ENCODE measurements at places on chromosomes 2 and 18.

DNA sequence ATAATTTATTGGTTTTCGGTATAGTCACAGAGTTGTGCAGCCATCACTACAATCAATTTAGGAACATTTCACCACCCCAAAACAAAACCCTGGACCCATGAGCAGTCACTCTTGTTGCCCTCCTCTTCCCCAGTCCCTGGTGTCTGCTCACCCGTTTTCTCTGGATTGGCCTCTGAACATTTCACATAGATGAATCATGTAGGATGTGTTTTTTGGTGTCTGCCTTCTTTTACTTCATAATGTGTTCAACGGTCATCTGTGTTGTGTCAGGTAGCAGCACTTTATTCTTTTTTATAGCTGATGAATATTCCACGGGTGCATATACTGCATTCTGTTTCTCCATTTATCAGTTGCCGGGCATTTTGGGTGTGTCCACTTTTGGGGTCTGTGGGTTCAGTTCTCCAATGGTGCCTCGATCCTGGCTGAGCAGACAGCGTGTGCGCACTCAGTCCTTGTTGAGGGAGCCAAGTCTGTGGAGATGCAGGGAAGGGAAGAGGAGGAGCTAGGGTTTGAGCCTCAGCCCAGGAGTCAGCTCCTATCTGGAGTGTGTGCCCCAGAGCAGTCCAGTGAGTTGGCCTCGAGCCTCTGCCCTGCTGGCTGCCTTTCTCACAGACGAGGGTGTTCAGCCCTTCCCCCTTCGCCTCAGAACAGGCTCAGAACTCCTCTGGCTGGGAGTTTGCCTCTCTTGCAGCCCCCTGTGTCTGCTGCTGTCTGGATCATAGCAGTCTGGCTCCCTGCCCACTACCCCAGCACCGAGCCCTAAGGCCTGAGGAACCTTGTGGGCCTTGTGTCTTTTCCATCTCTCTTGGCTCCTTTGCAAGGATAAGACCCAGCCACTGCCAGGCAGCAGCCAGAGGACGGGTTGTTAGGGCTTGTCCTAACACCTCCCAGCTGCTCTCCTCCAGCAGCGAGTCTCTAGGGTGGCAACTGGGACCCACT, 18.0 kb downstream of the C2orf74 start:
- DNase-seq: no peak

- no peak for DNase-seq
Measured at GRCh38 chr2:126900646-126901319, 2.1 kb downstream of the TEX51 start.

DNA sequence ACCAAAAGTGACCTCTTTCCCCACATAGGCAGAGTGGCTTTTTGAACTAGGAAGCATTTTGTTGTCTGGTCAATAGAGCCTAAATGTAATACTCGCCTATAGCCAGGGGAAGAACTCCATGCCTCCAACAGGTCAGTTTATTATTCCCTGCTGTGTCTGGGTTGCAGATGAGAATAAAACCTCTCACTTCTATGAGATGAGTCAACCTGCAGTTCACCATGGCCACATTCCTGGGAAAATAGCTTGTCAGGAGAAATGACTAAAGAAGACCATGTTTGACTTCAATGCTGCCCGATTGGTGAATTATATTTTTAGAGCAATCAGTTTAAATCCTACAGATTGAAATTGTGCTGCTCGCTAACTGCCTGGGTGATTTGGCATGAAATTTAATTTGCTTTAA, 46.7 kb upstream of the LRRTM1 start:
- DNase-seq: no peak

DNA sequence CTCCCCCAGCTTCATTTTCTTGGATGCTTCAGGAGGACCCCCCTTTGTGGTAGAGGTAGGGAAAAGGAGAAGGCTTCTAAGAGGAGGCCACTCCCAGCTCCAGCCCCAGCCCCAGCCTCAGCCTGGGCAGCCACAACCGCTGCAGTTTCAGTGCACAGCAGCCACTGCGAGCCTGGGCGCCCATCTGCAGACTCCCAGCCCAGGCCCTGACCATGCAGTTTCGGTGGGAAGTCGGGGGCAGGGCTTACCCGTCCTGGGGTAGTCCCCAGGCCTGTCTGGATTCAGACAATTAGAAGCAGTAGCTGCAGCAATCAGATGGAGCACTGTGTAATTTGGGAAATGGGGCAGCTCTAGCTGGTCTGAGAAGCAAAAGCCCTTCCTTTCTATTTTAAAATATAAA, 28.6 kb downstream of the ITM2C start:
- DNase-seq: no peak

DNA sequence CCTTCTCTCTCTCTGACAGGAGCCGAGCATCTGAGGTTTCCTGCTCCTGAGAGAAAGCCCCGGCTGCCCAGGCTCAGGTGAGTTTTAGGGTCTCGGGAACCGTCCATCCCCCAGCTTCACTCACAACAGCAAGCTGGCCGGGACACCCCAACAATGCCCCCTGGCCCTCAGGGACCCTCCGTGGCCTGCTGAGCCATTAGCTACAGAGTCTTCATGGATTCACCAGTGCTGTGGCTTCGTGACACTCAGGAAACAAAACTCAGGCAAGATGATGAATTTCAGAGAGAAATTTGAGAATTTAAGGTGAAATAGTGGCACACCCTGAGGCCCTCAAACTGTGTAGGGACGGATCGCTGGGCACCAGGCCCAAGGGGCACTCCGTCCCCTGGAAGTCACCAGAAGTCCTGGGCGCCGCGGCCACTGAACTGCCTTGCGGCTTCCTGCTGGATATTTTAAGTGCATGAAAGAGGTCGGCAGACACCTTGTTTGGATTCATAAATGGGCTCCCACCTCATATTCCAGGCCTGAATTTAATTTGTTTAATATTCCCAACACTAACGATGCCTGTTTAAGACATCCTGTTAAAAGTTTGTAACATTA, 368.3 kb upstream of the SALL3 start:
- no peak for DNase-seq

DNA sequence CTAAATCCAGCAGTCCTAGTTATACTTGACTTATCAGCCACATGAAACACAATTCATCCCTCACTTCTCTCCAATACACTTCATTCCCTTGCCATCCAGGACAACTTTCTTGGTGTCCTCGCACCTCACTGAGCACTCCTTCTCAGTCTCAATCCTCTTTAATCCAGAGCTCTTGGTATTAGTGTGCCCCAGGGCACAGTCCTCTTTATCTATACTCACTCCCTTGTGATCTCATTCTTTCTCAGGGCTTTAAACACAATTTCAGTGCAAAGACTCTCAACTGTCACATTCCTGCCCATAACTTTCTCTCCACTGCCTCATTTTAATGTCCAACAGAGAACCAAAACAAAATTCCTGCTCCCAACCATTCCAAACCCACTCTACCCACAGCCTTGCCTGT, 60.8 kb upstream of the SPOPL start:
- DNase-seq: no peak

- DNase-seq: peak; percentile 74
Measured at GRCh38 chr2:164920430-164920829, 34.9 kb downstream of the SLC38A11 start.

GRCh38 chr2:177335917-177336450, 56.6 kb upstream of the AGPS start:
- no peak for DNase-seq

DNA sequence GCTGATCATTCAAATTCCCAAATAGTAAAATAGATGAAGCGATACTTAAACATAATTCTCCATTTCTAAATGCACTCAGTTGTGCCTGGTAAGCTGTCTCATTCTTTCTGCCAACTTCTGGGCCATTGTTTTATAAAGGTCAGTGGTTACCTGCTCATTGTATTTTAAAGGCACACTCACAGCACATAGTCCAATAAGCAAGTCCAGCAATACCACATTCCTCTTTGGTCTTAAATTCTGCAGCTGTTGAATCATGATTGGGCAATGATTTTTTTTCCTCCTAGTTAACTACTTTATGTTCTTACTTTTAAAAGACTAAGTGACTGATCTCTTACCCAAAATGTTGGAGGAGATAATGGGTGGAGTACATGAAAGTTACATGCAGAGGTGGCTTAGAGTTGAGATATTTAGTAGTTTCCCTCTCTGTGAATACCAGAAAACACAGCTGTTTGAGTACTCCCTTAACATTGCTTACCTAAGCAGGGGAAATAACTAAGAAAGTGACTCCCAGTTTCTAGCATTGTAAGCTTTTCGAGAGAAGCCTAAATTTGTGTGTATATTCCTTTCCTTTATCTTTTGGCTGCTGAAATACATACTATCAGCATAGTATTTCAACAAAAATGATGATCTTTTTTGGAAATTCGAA, 220.7 kb downstream of the CAMKMT start:
- no peak for DNase-seq

- no peak for DNase-seq
Measured at GRCh38 chr18:59813942-59814341, 85.9 kb upstream of the PMAIP1 start.

GRCh38 chr2:231765496-231765929, 15.6 kb downstream of the PDE6D start:
- DNase-seq: no peak

- DNase-seq: no peak
Measured at GRCh38 chr2:38446418-38446817, 69.3 kb upstream of the ATL2 start.

Data from A549 (cell line).